ENCODE measurements at places on chromosomes 1 and 21. TPM values are rescaled to one million over a fixed set of nuclear protein-coding genes. Genes with fewer than 3 reads are reported as not detected.

- no peak for DNase-seq
These were observed 6.6 kb downstream of the SPATA21 start for GRCh38 chr1:16430606-16431005.

DNA sequence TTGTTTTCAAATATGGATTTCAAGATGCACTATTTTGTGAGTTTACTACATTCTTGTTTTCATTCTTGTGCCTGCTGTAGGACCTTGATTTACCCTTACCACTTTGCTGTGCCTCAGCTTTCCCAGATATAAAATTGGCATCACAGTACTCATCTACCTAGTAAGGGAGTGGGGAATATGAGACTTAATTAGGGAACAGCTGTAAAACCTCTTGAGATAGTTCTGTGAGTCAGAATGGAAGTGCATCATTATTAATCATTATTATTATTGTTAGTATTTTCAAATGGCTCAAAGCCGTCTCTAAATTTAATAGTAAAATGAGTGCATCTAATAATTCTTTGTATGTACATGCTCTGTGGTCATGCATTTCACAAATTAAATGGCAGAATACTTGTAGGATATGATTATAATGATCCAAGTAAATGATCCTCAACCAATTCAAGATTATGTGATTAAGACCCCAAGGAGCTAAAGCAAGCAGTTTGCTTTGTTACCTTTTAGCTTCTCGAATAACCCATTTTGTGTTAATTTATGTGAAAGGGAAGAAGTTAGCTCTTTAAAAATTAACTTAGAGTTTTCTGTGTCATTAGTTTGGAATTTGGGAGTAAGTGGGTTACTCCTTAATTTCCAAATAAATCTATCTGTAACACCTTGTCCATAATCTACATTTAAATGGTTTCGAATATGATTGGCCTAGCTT lies 155.4 kb downstream of the NFIA start:
- no peak for DNase-seq

- peak; percentile 81 for DNase-seq
These were observed 77.9 kb downstream of the ADARB1 start for GRCh38 chr21:45152265-45152746.

- DNase-seq = no peak
These were observed 3.2 kb upstream of the CD1C start for GRCh38 chr1:158286487-158286886.

Gene FAM3B
- total RNA-seq = not detected

Gene SPATA46
- total RNA-seq = not detected

DNA sequence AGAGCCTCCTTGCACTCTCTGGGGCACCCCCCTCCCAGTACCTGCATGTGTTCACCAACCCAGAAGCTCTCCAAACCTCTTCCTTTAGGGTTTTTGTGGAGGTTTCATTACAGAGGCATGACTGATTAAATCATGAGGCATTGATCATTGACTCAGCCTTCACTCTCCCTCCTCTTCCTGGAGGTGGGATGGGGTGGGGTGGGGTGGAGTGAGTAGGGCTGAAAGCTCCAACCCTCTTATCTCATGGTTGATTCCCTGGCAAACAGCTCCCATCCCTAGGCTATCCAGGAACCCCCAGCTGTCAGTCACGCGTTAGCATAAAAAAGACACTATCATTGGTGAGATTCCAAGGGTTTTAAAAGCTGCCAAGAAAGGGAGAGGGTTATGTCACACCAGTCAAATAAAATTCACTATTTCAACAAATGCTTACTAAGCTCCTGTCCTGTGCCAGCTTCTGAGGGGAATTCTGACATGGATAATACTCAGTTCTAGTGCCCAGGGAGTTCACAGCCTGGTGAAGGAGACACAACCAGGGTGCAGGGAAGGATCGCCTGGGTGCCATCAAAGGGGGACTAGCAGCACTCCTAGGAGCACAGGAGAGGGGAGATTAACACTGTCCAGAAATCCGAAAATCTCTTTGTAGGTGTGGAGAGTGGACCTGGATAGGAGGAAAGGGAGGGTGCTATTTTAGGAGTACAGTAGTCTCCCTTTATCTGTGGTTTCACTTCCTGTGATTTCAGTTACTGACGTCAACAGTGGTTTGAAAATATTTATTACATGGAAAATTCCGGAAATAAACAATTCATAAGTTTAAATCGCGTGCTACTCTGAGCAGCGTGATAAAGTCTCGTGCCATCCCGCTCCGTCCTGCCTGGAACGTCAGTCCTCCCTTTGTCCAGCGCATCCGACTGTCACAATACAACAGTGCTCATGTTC lies 6.8 kb upstream of the IL24 start:
- DNase-seq = no peak

DNA sequence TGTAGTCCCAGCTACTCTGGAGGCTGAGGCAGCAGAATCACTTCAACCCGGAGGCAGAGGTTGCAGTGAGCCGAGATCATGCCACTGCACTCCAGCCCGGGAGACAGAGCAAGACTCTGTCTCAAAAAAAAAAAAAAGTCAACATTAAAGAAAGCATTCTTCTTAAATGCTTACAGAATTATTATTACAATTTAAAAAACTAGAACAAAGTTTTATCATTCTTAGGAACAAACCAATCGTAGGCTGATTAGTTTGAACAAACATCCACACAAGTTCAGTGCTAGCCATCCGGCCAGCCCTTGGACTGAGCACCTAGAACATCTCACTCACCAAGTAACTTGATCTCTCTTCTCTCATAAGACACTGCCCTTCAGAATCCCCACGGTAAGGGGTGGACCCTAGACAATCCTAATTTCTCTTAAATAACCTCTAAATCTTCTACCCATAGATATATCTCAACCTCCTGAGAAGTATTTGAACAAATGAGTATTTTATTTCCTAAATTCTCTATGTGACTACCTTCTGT lies 16.0 kb downstream of the JAK1 start:
- no peak for DNase-seq

Gene USH2A
- total RNA-seq = not detected

All from activated naive CD8-positive, alpha-beta T cell treated with anti-CD3 and anti-CD28 coated beads for 36 hours (primary cell).